ENCODE measurements at places on chromosomes 5 and 9.

GRCh38 chr5:171462928-171463861 lies 43.7 kb downstream of the FGF18 start:
- no peak for DNase-seq

DNA sequence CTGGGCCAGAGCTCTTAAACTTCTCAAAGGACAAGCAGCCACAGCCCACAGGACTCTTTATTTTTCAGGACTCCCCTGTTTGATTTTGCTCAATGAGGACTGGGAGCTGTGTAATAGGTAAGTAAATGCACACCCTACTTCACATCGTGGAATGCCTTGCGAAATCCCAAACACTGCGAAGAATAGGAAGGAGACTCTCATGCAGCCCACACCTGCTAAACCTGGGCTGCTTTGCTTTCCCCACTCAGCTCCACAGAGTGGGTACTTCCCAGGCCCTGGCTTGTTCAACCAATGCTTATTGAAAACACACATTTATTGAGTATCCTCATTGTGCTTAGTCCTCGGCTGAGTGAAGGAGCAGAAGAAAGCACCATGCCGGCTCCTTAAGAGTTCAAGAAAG lies 103.3 kb upstream of the FSTL4 start:
- DNase-seq, result no peak

GRCh38 chr9:120360046-120360445 lies 219.9 kb downstream of the CDK5RAP2 start:
- DNase-seq, result no peak

DNA sequence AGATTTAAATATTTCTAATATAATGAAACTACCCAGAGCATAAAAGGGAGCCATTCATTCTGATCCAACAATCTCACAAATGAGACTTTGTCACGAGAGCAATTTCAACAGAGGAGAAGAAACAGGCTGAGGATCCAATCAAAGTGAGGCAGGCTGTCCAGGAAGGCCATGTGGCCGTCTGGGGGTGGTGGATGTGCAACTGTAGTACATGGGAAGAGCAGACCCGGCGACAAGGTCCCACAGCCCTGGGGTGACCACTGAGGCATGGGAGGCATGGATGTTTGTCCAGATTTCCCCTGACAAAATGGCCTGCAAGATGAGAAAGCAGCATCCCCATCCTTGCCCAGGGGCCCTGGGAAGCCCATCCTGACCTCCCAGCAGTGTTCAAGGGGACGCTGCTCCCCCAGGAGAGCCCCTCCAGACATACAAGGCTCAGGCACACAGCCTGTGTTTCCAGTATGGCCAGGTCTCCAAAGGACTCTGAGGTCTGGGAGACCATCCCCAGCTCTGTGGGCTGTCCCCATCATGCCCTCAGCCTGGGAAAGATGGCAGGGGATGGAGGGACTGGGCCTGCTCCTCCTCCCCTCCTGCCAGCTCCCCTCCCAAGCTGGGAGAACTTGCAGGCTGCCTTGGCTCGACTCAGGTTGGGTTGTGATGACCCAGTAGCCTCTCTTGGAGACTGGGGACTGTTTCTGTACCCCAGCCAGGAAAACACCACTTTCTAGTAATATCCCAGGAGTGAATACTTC lies 27.5 kb upstream of the FCN2 start:
- no peak for DNase-seq

DNA sequence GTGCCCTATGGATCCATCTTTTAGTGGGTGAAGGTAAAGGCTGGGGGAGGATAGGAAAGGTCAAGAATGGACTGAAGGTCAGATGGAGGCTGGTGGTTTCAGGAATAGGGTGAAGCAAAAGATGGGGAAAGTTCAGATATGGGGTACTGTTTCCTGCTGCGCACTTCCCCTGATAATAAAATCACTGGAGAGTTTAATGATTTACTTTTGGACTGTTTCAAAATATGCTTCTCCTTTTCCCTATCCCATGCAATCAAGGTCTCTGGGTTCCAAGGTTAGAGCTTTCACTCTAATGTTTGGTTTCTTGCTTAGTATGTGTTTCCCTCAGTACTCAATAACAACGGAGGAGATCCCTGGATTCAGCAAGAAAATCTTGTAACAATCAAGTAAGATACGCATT lies 10.8 kb upstream of the PPP3R2 start:
- no peak for DNase-seq

DNA sequence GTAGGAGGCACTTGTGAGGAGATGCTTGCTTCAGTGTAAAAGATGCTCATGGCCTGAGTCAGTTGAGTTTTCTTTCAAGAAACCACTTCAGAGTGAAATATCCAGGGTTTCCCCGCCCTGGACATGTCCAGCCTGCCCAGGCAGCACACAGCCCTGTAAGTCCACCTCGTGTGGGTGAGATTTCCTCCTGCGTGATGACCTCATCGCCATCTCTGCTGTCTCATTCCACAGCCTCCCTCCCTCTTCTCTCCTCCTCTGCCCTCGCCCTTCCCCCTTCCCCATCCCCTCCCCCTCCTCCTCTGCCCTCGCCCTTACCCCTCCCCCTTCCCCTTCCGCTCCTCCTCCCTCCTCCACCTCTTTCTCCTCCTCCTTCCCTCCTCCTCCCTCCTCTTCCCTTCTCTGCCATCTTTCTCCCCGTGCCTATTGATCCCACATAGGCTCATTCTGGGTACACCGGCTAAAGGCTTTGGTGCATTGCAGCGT lies 34.0 kb upstream of the NCS1 start:
- DNase-seq, result peak; percentile 80

- DNase-seq, result no peak
Observed at GRCh38 chr5:108529381-108529780, 147.5 kb upstream of the FBXL17 start.

DNA sequence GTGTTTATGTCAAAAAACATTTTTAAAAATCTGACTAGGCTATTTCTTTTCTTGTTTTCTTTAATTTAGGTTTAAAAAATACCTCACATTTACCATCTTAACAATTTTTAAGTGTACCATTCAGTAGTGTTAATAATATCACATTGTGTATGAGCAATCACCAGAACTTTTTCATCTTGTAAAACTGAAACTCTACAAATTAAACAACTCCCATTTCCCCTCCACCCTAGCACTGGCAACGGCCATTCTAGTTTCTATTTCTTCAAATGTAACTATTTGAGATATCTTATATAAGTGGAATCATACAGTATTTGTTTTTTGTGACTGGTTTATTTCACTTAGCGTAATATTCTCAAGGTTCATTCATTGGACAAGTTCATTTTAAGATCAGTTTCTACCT lies 27.7 kb downstream of the PLCXD3 start:
- no peak for DNase-seq

- DNase-seq, result no peak
Observed at GRCh38 chr5:149411738-149412519, 32.8 kb upstream of the IL17B start.

- DNase-seq, result no peak
Observed at GRCh38 chr5:83472508-83473345, 1.2 kb downstream of the VCAN start.

- no peak for DNase-seq
Observed at GRCh38 chr9:136220017-136220729, 15.2 kb upstream of the LHX3 start.

DNA sequence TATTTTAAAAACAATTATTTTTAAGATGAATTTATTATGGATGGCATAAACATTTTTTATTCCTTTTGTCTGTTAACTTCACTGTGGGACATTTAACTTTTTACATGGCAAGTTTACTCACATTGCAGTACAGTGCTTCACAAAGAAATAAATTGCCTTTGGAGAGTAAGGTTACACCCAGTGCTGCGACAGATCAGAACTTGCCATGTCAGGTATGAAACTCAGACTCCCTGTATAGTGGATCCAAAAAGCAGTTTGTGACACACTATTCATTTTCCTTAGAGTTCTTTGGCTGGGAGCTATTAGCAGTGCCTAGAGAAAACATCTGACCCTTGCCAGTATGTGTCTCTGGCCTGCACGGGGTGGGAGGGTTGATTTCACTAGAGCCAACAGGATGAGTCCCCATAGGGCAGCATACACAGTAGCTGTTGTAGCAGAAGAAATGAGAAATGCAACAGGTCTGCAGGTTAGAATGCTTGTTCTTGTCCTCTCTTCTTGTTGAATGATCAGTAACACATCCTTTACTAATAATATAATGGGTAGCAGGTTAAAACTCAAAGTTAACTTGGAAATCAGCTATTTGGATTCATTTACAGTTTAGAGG lies 42.9 kb downstream of the STARD4 start:
- no peak for DNase-seq

DNA sequence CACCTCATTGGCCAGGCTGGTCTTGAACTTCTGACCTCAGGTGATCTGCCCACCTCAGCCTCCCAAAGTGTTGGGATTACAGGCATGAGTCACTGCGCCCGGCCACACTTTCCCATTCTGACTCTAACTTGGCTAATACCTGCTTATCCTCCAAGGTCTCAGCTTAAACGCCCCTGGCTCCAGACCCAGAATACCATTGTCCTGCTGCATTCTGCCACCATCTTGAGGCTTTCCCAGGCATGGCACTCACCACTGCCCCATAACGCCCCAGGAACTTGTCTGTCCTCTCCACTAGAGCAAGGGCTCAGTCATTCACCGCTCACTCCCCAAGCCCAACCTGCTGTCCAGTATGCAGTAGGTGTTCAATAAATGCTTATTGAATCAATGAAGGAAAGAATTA lies 39.8 kb downstream of the CAMK2A start:
- DNase-seq, result no peak

GRCh38 chr5:76807296-76807695 lies 11.5 kb upstream of the F2RL1 start:
- peak; percentile 95 for DNase-seq

- no peak for DNase-seq
Observed at GRCh38 chr9:121289772-121290370, 21.9 kb downstream of the GSN start.

GRCh38 chr9:123645126-123645525 lies 284.8 kb downstream of the DENND1A start:
- DNase-seq, result no peak

Data from kidney glomerular epithelial cell (primary cell).